M059J (cell line): ENCODE measurements at places on chromosomes 7 and 10. TPM values are rescaled to one million over a fixed set of nuclear protein-coding genes. Genes with fewer than 3 reads are reported as not detected.

The ERVW-1 gene
- total RNA-seq = 0.02 TPM in 1 of 2 replicates, not detected in the other

DNA sequence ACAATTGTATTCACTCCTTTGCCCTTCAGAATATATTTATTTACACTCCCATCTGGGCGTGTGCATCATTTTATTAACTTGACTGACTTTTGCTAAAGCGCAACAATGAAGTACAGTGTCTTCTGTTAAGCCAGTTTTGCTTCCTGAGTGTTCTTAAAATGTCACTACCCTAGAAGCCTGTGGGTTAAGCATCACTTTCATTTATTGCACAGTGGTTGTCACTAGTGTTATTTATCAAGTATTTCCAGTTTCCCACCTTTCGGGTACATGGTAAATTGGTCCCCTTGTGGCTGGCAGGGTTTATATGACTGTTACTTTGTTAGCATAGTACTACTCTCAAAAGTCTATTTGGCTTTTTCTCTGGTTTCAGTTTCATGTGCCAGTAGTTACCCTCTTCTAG is 3.3 kb downstream of the HILPDA start:
- no peak for DNase-seq

DNA sequence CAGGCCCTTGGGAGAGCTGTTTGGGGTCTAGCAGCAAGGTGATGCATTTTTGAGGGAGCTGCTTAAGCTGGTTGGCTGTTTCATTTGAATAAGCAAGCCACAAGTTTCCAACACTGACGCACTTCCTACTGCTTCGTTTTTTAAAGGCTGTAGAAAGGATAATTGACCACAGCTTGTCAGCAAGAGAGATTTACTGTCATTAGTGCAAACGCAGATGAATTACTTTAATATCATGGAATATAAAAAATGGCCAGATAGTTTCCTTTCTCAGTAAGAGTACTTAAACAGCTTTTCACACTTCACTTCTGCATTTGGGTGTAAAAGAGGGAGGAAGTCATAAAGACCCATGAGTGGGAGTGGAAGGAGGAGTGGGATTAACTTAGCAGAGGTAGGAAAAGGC is 61.5 kb downstream of the FZD1 start:
- peak; percentile 31 for DNase-seq

The C7orf33 gene
- total RNA-seq = not detected in 2 replicates

The NOLC1 gene
- 50.7 and 63.0 TPM in 2 replicates for total RNA-seq

The UTF1 gene
- total RNA-seq = not detected in 2 replicates

DNA sequence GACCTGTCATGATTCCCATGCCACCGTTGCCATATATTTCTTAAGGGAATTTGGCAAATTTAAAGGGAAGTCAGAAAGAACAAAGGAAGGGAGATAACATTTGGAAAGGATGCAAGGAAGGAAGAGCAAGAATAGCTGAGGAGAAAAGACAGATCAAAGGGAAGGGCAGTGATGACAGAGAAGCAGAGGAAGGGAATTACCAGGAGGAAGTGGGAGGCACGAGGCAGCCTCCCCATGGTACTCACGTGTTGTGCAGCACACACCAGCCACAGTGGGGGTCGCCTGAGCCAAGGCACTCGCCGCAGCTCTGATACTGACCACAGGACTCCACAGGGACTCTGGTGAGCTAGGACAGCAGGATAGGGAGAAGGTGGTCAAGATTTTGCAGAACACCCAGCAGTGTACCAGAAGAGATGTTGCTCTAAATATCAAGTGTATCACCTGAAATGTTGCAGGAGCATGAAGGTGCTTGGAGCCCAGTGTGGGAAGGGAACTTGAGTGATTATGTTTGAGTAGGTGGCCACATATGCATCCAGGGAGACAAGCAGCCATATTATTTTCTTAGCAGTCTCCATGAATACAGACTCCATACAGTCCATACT is 335.3 kb downstream of the PLXNA4 start:
- DNase-seq = no peak

- DNase-seq = no peak
Measured at GRCh38 chr7:80609751-80610150, 28.7 kb upstream of the CD36 start.

DNA sequence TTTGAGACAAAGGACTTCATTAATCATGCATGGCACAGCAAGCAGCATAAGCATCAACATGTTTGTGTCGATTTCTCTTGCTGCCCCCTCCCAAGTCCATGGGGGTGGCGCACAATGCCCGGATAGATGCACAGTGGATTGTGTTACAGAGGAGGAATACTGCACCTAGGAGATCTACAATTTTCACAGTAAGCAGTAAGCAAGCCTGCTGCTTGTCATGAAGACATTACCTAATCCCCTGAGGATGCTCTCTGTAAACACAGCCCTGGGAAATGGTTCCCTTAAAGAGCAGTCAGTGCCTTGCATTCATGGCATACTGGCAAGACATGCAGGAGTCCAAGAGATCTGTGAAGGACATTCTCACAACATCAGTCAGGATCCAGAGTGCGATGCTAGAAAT is 137.7 kb downstream of the ETV1 start:
- DNase-seq = peak; percentile 40

The MACROH2A2 gene
- total RNA-seq = 2.1 TPM in 2 replicates

DNA sequence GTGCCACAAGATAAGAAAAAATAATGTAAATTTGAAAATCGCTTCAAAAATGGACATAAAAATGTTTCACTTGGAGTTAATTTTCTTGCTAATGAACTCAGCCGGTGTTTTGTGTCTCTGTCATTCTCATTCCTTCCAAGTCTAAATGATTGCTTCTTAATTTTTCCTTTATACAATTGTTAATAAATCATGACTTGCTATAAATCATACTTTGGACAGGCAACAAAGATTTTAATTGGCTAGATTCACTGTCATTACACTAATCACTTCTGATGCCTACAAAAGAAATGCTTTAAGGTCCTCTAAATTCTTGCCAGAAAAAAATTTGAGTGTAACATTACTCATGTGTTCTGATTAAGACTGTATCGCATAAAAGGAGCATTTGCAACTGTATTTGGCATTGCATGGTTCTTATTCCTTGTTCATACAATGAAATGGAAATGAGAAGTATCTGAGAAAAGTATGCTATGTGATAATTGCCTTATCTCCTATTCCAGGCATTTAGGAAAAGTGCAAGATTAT is 239.5 kb upstream of the DKK1 start:
- DNase-seq = no peak

- no peak for DNase-seq
Measured at GRCh38 chr7:79933144-79933543, 201.5 kb upstream of the GNAI1 start.

The ADIRF gene
- total RNA-seq = 4.2 and 4.7 TPM in 2 replicates

DNA sequence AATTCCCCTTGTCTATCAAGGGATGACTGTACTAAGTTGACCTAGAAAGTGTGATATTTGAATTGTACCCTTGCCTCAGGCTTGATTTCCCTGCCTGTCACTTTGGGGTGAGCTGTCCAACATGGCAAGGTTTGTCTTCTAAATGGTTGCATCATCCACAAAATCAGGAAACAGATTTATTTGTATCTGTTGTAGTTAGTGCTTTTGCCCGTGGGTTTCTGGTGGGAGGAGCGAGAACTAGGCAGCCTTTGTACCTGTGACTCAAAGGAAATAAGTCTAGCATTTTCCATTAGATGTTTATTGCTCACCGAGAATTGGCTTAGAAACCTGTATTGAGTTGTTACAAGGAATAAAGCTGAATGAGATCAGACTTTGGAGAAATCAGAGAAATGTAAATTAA is 650.8 kb downstream of the LRMDA start:
- peak; percentile 76 for DNase-seq

DNA sequence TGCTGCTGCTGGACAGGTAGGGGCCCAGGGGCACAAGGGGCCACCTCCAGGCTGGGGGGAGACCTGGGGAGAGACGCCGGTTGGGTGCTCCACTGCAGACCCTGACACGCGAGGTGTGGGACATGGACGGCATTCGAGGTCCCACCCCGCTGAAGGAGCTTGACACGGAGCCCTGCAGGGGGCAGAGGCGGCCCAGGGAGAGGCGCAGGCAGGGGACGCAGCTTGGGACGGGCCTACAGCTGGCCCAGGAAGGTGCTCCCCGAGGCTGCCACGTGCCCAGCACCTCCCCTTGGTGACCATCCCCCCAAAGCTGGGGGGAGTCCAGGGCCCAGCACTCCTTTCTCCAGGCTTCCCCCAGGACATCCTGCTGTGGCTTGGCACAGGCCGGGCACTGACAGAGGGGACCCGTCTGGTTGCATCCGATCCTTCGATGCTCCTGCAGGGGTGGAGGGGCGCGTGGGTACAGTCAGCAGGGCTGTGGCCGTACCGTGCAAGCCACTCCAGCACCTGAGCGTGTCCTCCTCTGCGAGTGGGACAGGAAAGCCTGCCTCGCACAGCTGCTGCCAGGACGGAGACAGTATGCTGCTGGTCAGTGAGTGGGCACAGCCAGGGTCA is 174.4 kb downstream of the ELFN1 start:
- no peak for DNase-seq

The GBX1 gene
- not detected in 2 replicates for total RNA-seq

- DNase-seq = no peak
Measured at GRCh38 chr7:148838905-148839304, 45.2 kb downstream of the EZH2 start.

The PTPN20 gene
- not detected in 2 replicates for total RNA-seq

GRCh38 chr10:29345910-29346209 is 57.0 kb downstream of the LYZL1 start:
- no peak for DNase-seq

DNA sequence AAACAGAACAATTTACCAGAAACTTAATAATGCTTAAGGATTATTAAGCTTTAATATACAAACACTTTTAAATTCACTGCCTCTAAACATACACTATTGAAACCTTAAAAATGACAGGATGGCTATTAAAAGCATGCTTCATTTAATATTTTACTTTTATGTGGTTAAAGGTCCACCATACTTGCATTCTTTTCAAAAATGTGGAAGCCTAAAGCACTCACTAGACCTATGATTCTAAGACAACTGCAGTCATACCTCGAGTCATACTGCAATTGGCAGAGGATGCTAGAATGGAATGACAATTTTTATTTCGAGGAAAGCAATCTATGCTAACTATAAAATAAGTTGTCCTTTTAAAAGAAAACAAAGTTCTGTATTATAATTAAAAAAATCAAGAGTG is 85.3 kb downstream of the PIP4K2A start:
- DNase-seq = peak; percentile 34
